ENCODE measurements at places on chromosomes 7 and 10.

GRCh38 chr7:27168265-27168947 lies 3.1 kb upstream of the HOXA9 start:
- no peak for DNase-seq

GRCh38 chr10:127496035-127496434 lies 53.1 kb upstream of the NPS start:
- DNase-seq: no peak

DNA sequence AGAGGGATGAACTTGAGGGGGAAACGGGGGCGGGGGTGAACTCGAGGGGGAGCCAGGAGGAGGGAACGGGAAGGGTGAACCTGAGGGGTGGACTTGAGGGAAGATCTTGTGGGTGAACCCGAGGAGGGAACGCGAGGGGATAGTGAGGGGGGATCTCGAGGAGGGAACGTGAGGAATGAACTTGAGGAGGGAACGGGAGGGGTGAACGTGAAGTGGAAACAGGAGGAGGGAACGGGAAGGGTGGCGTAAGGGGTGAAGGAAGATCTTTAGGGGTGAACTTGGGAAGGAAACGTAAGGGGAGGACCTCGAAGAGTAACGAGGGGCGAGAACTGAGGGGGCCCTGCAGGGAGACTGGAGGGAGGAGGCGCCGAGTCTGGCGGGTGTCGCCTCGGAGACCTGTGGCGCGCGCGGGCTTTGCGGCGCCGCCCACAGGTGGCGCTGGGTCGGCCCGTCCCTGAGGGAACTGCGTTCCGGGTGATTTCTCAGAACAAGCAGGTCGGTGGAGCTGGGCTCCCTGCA lies 651 bp downstream of the MYO3A start:
- no peak for DNase-seq

GRCh38 chr7:118013252-118014010 lies 140.2 kb upstream of the CTTNBP2 start:
- DNase-seq: no peak

- no peak for DNase-seq
Measured at GRCh38 chr7:159039716-159040115, 105.0 kb downstream of the VIPR2 start.

- DNase-seq: no peak
Measured at GRCh38 chr10:69839696-69840345, 38.1 kb downstream of the COL13A1 start.

DNA sequence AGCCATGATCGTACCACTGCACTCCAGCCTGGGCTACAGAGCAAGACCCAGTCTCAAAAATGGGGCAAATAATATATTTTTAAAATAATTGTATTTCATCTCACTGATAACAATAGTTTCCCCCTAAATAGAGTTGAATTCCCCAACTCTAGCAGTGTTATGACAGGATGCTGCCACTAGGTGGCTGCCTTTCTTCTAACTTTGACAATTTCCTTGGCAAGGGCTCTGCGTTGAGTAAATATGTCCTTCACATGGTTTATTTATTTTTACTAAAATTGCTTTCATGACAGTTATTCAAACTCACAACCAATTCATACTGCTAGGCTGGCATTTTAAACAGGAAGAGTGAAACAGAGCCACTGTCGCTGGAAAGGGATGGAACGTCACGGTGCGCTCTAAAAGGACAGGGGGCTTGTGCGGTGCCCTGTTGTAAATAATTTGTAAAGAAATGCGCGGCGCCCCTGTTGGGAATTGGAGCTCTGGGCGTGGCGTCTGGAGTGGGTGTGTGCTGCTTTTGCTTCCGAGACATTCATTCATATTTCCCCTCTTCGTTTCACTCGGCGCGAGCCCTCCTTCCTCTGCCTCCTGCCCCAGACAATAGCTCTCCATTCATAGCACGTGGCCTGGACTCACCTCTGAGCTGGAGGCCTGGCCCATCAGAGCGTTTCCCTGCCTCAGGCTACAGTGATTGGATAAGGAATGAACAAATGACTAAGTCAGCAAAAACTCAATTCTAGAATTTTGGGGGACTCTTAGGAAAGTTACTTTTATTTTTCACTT lies 20.5 kb upstream of the PITRM1 start:
- DNase-seq: peak; percentile 67

- DNase-seq: no peak
Measured at GRCh38 chr7:46391231-46392201, 470.4 kb upstream of the IGFBP3 start.

DNA sequence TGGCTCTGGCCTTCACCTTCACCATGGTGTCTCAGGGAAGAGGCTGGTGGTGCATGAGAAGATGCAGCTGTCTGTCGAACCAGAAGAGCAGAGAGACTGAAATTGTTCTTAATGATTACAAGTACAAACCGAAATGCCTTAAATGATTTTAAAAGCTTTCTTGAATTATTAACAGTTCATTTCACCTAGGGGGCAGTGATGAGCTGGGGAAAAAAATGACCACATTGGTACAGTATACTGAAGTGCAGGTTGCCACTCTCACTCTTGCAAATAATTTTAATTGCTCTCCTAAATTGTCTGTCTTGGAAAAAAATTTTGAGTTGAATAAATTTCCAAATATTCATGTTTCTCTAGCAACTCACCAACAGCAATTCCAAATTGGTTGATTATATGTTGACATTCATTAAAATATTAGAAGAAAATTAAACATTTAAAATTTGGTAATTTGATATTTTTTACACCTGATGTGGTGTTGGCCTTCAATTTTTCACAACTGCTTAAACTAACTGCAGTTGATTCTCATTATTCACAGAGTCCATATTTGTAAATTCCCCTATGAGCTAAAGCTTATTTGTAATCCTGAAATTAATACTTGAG lies 692.6 kb downstream of the ZWINT start:
- no peak for DNase-seq

DNA sequence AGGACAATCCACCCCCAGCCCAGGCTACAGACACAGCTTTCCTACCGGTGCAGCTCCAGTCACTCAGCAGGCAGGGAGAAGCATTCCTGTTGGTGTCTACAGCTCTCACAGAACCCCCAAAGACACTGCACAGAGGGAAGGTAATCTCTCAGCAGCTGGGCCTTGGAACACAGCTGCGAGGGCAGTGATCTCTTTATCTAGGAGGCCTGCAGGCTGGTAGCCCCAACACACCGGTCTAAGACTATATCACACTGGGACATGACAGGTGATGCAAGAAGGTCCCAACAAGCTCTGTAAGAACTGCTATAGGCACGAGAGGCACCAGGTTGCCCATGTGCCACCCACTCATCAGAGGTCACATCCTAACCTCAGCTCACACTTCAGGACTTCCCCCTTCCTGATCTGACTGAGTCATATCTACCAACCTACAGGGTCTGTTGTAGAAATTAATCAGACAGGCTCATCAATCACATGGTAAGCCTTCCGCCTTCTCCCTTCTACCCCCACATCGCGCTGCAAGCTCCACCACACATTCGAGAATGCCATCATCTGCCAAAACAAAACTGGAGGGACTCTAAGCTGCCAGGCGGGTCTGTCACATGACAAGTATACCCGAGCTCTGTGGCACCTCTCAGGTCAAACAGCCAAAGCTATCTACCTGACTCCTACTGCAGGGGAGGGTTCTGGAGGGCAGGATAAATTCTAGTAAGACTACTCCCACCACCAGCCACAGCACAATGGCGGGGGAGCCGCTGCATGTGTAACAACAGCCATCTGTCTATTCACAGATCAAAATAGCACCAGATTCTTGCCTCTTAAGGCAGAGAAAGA lies 26.1 kb downstream of the FAM53B start:
- peak; percentile 96 for DNase-seq

GRCh38 chr7:24851786-24852185 lies 94.5 kb upstream of the GSDME start:
- DNase-seq: no peak

DNA sequence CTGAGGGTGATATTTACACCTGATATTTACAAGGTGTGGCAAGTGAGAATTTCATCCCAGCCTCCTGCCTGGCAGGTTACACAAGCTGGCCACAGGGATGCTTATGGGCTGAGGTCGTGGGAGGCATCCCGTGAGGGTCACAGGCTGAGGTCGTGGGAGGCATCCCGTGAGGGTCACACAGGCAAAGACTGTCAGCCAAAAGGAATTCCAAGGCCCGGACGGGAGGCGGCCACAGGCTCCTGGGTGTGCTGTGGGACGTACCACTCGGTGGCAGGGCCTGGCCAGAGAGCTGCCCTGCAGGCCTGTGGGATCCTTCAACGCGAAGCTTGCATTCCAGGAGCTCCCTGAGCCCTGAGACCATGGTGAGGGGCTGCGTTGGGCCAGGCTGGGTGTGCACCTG lies 460.6 kb downstream of the DNAJB6 start:
- no peak for DNase-seq

DNA sequence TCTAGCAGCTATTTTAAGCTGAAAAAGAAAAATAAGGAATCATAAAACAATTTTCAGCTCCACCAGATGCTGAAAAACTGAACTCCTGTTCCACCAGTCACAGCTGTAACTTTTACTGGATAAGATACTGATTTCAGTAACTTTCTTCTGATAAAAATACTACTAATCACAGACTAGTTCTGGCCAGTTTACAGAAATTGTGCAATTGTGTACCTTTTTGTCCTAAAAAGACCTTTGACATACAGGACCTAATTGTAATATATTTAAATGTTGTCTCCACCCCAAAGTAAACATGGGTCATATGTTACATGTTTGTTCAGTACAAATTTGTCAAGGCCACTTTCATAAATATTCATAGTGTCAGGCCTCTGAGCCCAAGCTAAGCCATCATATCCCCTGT lies 27.1 kb upstream of the PIP start:
- DNase-seq: no peak

- DNase-seq: no peak
Measured at GRCh38 chr7:14759785-14760184, 142.8 kb downstream of the DGKB start.

DNA sequence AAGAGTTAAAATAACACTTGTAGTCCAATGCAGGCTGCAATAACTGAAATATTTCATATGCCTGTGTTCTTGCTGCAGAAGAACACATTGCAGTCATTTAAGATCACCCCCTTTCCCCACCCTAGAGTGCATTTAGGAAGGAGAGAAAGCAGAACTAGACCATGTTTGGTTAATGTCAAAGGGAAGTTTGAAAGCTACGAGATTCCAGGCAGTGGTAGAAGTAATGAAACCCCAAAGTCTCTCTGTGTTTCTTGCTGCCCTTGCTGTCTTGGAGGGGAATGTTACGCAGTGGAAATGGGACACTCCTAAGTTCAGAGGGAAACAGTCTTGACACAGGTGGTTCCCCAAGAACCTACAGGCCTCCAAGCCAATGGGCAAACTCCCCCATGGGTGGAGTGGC lies 242.9 kb downstream of the PTEN start:
- DNase-seq: no peak

GRCh38 chr10:120521880-120522279 lies 64.9 kb downstream of the PLPP4 start:
- no peak for DNase-seq

GRCh38 chr7:73970801-73971229 lies 57.2 kb upstream of the ELN start:
- no peak for DNase-seq

- DNase-seq: no peak
Measured at GRCh38 chr10:48378675-48379074, 72.2 kb downstream of the MAPK8 start.

DNA sequence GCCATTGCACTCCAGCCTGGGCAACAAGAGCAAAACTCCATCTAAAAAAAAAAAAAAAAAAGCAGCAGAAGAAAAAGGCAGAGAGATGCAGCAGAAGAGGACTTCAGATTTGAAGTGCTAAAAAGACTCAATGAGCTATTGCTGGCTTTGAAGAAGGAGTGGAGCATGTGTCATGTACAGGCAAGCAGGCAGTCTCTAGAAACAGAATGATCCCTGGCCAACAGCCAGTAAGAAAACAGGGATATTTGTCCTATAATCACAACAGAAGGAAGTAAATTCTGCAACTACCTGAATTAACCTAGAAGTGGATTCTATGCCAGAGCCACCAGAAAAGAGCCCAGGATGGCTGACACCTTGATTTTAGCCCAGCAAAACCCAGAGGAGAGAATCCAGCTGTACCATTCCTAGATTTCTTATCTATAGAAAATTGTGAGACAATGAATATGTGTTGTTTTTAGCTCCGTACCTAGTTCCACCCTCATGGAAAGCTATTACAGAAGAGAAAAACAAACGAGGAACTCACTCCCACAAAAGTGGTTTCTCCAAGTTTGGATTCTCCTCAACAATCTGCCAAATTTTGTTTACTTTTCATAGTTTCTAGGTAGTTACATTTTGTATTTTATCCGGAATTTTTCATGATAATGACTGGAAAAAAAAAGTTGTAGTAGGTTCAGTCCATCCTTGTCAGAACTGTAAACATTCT lies 198.2 kb upstream of the GNAI1 start:
- DNase-seq: no peak

DNA sequence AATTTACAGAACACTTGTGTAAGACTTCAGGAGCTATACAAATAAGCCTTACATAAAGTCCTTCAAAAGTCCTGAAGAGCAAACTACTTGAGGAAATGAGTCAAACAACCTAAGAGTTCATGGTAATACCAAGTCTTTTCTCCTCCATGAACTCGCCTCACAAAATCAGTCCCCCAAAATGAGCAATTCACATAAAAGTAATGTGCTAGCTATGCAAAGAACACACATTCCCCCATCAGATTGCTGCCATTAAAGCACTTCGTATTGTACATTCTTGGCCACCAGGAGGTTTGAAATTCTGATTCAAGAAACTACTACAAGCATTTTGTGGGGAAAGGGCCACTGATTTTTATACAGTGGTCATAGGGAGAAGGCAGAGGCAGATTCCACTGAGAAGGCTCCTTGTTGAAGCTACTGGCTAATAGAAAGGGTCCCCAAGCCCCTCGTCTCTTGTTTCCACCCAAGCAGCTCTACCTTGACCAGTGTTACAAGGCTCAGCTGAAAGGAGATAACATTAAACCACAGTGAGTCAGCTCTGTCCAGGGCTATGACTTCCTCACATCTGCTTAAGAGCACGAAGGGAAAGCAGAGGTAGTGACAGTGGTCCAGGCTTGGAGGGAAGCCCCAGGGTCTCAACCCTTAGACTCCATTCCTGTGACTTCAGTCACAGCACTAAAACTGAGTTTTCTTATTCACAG lies 115.2 kb upstream of the CDK1 start:
- DNase-seq: no peak

GRCh38 chr10:5434017-5434753 lies 21.8 kb downstream of the NET1 start:
- DNase-seq: peak; percentile 49

DNA sequence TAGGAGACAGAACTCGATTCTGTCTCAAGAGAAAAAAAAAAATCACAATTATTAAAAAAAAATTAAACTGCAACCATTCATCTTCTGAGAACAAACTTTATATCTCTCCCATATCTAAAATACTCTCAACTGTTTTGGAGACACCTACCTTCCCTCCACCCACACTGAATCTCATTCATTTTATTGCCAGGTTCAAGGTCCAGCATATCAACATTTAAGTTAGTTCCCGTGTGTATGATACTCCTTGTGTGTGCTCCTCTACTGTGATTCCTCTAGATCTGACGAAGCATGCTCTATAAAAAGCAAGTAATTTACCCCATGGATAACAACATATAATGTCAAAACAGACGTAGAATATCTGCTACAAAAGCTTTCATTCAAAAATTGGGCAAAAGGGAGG lies 351.8 kb upstream of the SORCS1 start:
- no peak for DNase-seq

GRCh38 chr7:112204499-112205342 lies 1.5 kb downstream of the DOCK4 start:
- DNase-seq: peak; percentile 5
